IMR-90 (cell line): ENCODE measurements at places on chromosomes 6 and 20.

DNA sequence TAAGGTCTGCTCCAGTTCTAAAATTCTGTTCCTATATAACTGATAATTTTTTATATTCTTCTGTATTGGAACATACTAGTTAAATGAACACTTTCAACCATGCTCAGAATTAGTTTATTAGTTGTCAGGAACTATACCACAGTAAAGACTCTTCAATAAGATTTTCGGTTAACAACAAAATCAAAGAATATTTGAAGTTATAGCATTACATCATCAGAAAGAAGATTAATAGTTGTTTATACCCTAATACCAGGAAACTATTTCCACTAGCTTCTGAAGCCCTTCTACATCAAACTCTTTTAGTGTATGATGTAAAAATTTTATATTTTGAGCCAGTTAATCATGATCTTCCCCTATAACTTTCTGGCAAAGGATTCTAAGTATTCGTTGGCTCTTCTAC lies 6.6 kb downstream of the CALHM4 start:
- no peak for DNase-seq

DNA sequence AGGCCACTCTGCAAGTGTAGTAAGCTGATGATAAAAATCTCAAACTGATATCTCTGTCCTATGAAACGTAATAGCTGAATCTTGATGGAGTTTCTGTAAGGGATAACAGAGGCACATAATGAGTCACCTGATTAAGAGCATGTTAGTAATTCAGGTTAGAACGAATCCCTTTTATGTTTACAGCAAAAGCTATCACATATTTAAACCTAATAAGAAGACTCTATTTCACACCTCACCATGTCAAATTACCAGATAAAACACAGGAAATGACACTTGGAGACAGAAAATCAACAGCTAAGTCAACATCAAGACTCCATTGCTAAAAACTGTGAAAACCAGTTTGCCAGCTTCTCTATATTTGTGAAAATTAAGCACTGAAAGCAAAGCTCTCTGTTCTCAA lies 11.8 kb downstream of the CST7 start:
- DNase-seq = no peak

- DNase-seq = no peak
Observed at GRCh38 chr6:77470983-77471382, 7.7 kb upstream of the HTR1B start.

- no peak for DNase-seq
Observed at GRCh38 chr20:32184961-32185603, 22.5 kb downstream of the PLAGL2 start.

GRCh38 chr6:105474234-105474633 lies 71.4 kb upstream of the PREP start:
- no peak for DNase-seq

DNA sequence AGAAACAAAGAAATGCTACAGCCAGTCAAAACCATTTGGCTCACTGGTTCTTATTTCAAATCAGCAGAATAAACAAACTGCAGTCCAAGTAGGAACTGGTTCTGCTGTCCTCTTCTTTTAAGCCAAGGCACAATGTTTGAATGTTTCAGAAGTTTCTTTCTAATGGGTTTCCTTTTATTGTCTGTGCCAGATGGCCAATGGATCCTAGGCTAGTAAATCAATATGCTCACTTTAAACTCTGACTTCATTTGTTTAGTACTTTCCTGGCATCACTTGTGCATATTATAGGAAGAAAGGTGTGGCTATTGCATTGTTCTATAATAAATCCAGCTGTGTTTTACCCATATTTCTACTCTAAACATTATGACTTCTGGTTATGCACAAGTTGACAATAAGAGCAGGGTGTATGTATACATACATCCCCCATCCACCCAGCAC lies 99.7 kb upstream of the PLCB4 start:
- no peak for DNase-seq

- DNase-seq = no peak
Observed at GRCh38 chr6:55566036-55566710, 12.8 kb downstream of the HMGCLL1 start.

- DNase-seq = peak; percentile 30
Observed at GRCh38 chr20:2822073-2822472, 5.9 kb downstream of the TMEM239 start.

- peak; percentile 69 for DNase-seq
Observed at GRCh38 chr6:105087571-105088211, 92.1 kb downstream of the POPDC3 start.

DNA sequence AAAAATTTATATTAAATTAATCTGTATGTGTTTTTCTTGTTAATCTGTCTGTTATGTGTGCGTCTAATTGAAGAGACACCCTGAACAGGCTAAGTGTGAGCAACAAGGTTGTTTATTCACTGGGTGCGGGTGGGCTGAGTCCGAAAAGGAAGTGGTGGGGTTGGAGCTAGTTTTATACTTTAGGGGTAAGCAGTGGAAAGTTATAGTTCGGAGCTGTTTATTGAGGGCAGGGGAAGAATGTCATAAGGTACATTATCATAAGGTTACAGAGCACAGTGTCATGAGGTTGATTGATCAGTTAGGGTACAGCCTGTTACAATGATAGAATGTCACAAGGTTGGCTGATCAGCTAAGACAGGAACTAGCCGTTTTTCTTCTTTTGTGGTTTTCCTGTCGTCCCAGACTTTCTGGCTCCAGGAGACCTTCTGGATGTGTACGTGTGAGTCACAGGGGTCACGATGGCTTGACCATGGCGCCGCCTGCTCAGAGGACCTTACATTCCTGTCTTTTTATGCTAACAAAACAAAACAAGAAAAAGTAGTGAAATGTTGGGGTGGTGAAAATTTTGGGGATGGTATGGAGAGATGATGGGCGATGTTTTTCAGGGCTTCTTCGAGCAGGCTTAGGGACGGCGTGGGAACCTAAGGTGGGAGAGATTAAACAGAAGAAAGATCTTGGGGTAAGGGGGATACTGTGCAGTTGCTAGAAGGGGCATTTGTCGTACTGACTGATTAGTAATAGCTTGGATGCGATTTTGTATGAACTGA lies 754.0 kb upstream of the ADGRB3 start:
- no peak for DNase-seq

GRCh38 chr20:889106-889505 lies 27.0 kb downstream of the ANGPT4 start:
- DNase-seq = no peak

GRCh38 chr6:144314562-144314961 lies 29.4 kb downstream of the UTRN start:
- no peak for DNase-seq

DNA sequence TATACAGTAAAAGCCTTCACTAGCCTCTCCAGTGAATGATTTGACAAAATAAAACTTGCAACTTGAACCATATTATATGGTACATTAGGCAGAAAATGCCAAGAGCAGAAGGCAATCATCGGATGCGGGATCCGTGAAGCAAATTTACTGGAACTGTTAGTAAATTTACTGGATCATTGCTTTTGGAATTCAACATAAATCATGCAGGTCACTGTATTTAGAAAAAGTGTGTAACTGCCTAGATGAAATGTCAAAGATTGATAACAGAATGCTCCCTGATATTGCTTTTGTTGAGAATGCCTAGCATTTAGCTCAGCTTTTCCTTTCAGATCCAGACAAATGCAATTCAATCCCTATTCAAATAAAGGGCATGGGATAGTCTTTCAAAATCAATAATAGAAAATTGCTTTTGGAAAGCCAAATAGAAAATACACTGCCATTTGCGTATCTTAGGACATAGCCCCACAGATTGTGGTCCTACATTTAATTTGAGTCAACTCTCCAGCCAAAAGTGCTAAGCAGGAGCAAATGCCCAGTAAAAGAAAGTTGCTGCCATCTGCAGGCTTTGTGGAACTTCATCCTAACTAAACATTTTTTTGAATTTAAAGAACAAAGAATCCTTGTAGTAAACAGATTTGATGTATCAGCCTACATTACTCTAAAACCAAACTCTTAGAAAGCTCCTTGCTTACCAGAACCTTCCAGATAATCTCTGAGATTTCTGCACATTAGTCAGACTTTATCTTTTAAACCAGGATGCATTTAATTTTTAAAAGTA lies 109.5 kb upstream of the HSF2 start:
- peak; percentile 7 for DNase-seq

- peak; percentile 9 for DNase-seq
Observed at GRCh38 chr6:15577550-15578171, 85.2 kb downstream of the DTNBP1 start.

DNA sequence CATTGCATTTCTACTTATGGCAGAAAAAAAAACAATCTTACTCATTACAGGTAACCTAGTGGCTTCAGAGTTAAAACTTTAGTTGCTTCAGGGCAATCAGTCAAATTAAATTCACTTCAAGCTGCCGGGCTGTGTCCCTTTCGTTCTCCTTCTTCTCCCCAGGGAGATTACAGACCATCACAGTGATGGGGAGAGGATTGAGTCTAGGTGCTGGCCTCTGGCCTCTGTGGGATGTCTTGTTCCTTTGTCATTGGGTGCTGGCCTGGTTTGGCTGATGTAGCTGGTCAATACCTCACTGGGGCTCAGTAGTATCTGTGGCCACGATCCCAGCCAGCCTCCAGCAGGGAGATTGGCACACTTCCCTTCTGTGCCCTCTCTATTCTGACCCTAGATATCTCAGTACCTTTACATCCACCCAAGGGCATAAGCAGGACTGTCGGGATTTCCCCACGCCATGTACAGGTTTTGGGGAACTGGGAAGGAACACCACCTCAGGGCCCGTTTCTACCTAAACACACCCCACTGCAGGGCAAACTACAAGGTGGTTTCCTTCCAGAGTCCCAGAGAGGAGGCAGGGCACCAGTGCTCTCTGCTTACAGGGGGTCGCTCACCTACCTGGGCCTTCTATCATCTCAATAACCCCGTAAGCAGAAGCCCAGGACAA lies 15.4 kb downstream of the FYN start:
- DNase-seq = no peak

- DNase-seq = no peak
Observed at GRCh38 chr6:32379545-32379944, 7.8 kb upstream of the TSBP1 start.

DNA sequence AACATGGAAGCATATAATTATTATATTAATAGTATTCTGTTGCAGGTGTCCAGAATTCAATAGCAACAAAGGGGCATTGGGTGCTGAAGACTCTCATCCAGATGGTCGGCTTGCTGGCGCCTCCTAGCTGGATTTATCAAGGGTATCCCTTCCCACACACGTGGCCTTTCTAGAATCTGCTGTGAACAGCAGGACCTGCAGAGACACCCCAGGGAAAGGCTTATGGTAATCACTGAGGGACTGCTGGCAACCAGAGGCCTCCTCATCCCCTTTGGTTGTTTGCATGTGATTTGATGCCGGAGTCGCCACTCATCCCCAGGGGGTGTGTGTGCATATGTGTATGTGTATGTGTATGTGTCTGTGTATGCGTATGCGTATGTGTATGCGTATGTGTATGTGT lies 20.6 kb downstream of the ZFP64 start:
- DNase-seq = no peak
